CD4-positive, alpha-beta memory T cell (primary cell): ENCODE measurements at places on chromosomes 2 and 18. TPM values are rescaled to one million over a fixed set of nuclear protein-coding genes. Genes with fewer than 3 reads are reported as not detected.

- DNase-seq: no peak
Observed at GRCh38 chr2:58106896-58107295, 60.3 kb downstream of the VRK2 start.

The CLEC4F gene
- not detected for total RNA-seq

The FLACC1 gene
- 10.0 TPM for total RNA-seq

- no peak for DNase-seq
Observed at GRCh38 chr2:142981756-142982155, 104.3 kb downstream of the KYNU start.
